ENCODE measurements at places on chromosomes 12 and 14. TPM values are rescaled to one million over a fixed set of nuclear protein-coding genes. Genes with fewer than 3 reads are reported as not detected.

TPPP2 gene
- not detected for total RNA-seq

KRT74 gene
- not detected for total RNA-seq

DNA sequence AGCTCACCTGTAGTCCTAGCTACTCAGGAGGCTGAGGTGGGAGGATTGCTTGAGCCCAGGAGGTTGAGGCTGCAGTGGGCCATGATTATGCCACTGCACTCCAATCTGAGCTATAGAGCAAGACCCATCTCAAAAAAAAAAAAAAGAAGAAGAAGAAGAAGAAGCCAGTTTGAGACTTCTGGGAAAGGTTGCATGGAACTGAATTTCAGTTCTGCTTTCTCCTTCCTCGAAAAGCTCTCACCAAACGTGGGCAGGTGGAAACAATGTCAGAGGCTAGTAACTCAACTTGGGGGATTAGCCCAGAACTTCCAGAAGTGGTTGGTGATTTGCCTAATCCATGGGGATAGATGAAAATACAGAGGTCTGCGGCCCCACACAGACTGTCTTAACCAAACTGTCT lies 18.7 kb downstream of the FLVCR2 start:
- H3K4me3 ChIP-seq: no peak overlapping the region
- H3K27me3 ChIP-seq: no peaks in the 10 kb centered on the region
- H3K4me1 ChIP-seq: no peaks in the 10 kb centered on the region
- H3K36me3 ChIP-seq: peaks cover 6% of the 10 kb centered on the region
- no peak overlapping the region for H3K27ac ChIP-seq

GRCh38 chr14:93033983-93034670 lies 81.6 kb downstream of the ITPK1 start:
- no peaks in the 10 kb centered on the region for H3K27me3 ChIP-seq
- H3K36me3 ChIP-seq: no peaks in the 10 kb centered on the region
- H3K4me1 ChIP-seq: peaks cover 14% of the 10 kb centered on the region
- no peak overlapping the region for H3K27ac ChIP-seq
- DNase-seq: peak; percentile 58

GRCh38 chr14:28755198-28755815 lies 11.3 kb upstream of the FOXG1 start:
- H3K36me3 ChIP-seq: no peaks in the 10 kb centered on the region
- H3K4me1 ChIP-seq: peaks cover 5% of the 10 kb centered on the region
- no peak overlapping the region for H3K4me3 ChIP-seq
- H3K27ac ChIP-seq: no peak overlapping the region
- peaks cover 55% of the 10 kb centered on the region for H3K27me3 ChIP-seq

DNA sequence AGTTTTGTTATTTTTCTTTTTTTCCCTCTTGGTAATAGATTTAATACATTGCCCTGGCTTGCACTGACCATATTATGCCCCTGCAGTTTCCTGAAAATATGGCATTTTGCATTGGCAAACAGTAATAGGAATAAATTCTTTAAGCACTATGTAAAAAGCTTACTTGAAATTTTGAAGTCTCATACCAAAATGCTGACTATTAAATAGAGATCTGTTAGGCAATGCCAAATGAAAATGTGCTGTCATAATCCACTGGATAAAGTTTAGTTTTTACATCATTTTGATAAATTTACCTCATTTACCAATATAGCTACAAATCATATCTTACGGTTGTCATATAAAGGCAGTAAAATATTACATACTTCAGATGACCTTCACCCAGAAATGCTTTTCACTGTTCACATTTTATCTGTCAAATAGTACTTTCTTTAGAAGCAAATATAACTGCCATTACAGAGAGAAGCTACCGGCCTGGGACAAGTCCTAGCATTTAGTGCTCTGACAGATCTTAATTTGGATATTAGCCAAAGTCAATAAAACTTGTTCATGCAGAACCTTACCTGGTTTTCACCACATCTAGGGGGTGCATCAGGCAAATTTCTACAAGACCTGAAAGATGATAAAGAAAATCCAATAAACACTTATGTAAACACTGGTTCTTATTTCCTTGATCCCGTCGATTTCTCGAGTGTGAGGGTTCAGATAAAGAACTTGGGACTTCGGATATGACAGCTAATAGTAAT lies 212.9 kb downstream of the PAX9 start:
- no peak overlapping the region for H3K4me3 ChIP-seq
- H3K27ac ChIP-seq: no peak overlapping the region
- H3K27me3 ChIP-seq: no peaks in the 10 kb centered on the region
- H3K4me1 ChIP-seq: no peaks in the 10 kb centered on the region
- H3K36me3 ChIP-seq: no peaks in the 10 kb centered on the region

GRCh38 chr14:102817942-102818940 lies 41.0 kb downstream of the TRAF3 start:
- H3K27ac ChIP-seq: no peak overlapping the region
- peaks cover 7% of the 10 kb centered on the region for H3K4me1 ChIP-seq
- DNase-seq: no peak
- H3K4me3 ChIP-seq: no peak overlapping the region

DNA sequence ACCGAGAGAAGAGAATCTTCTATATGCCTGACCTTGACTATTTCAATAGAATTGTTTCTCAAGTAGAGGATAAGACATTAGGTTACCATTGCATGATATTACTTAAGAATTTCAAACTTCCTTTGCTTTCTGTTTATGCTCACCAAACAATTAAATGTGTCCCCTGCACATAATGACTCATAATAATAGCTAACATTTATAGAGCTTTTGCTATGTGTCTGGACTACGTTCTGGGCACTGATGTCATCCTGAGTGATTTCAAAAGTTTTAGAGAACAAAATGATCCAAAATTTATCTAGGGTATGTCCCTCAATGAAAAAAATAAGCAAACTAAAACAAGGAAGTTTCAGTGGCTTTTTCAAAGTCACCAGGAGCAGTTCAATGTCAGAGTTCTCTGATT lies 38.8 kb downstream of the SLC15A5 start:
- H3K4me1 ChIP-seq: peaks cover 2% of the 10 kb centered on the region
- no peak overlapping the region for H3K4me3 ChIP-seq
- H3K27me3 ChIP-seq: no peaks in the 10 kb centered on the region
- no peaks in the 10 kb centered on the region for H3K36me3 ChIP-seq
- DNase-seq: no peak

DNA sequence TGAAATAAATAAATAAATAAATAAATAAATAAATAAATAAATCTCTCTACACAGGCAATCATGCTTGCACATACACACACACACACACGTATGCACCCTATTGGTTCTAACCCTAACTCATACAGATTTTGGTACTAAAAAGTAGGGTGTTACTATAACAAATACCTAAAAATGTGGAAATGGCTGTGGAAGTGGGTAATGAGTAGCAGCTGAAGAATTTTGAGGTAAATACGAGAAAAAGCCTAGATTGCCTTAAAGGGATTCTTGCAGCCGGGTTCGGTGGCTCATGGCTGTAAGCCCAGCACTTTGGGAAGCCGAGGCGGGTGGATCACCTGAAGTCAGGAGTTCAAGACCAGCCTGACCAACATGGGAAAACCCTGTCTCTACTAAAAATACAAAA lies 15.7 kb upstream of the SLC2A3 start:
- no peaks in the 10 kb centered on the region for H3K4me1 ChIP-seq
- no peaks in the 10 kb centered on the region for H3K27me3 ChIP-seq
- DNase-seq: no peak
- no peaks in the 10 kb centered on the region for H3K36me3 ChIP-seq
- H3K27ac ChIP-seq: no peak overlapping the region

DNA sequence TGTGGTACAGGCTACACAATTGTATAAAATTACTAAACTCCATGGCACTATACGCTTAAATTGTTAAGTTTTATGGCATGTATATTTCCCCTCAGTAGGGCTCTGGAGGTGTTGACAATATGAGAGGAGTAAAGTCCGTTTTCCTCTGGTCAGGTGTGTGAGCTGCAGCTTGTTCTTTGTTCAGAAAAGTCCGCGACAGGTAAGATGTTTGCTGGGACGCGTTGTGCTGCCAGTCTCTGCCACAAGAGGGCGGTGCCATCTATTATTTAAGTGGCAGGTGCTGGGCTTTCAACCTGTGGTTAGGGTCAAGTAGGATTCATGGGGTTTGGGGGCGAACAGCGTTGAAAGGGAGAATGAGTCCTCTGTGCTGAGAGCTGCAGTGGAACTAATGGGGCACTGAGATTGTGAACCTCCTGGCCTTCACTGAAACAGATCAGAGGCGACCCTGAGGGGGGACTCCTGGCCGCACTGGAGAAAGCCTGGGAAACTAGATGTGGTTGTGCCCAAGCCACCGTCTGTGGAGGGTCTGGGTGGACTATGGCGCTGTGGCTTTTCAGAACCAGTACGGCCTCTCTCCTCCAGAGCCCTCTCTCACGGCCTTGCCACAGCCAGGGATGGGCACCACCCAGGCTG lies 179.0 kb downstream of the SLC15A4 start:
- peak; percentile 87 for DNase-seq
- H3K4me1 ChIP-seq: no peaks in the 10 kb centered on the region
- no peak overlapping the region for H3K4me3 ChIP-seq
- H3K27me3 ChIP-seq: no peaks in the 10 kb centered on the region
- H3K36me3 ChIP-seq: no peaks in the 10 kb centered on the region

GRCh38 chr12:87171356-87171755 lies 857.8 kb downstream of the C12orf50 start:
- H3K27ac ChIP-seq: no peak overlapping the region
- H3K27me3 ChIP-seq: no peaks in the 10 kb centered on the region
- H3K4me1 ChIP-seq: no peaks in the 10 kb centered on the region

GRCh38 chr14:46432516-46432915 lies 219.1 kb downstream of the RPL10L start:
- H3K27ac ChIP-seq: no peak overlapping the region
- no peak overlapping the region for H3K4me3 ChIP-seq
- peak; percentile 41 for DNase-seq
- peaks cover 8% of the 10 kb centered on the region for H3K4me1 ChIP-seq
- H3K27me3 ChIP-seq: no peaks in the 10 kb centered on the region
- H3K36me3 ChIP-seq: no peaks in the 10 kb centered on the region

DNA sequence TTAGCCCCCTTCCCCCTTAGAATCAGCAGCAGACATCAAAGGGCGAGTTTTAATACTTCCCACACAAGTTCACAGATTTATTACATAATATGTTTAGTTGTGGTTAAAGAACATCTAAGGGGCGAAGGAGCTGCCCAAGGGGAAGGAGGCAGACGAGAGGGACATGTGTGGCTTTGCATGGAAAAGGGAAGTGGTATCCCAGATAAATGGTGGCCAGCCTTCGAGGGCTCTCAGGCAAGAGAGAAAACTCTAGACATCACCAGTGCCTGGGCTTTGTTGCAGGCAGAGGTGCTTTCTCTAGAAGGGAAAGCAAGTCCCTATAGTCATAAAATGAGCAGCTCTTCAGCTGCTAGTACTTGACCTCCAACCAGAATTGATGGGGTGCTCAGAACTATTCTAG lies 121.2 kb downstream of the CACNA1C start:
- peaks cover 6% of the 10 kb centered on the region for H3K4me1 ChIP-seq
- H3K27me3 ChIP-seq: no peaks in the 10 kb centered on the region
- no peak for DNase-seq
- H3K27ac ChIP-seq: no peak overlapping the region
- no peaks in the 10 kb centered on the region for H3K36me3 ChIP-seq
- H3K4me3 ChIP-seq: no peak overlapping the region

DNA sequence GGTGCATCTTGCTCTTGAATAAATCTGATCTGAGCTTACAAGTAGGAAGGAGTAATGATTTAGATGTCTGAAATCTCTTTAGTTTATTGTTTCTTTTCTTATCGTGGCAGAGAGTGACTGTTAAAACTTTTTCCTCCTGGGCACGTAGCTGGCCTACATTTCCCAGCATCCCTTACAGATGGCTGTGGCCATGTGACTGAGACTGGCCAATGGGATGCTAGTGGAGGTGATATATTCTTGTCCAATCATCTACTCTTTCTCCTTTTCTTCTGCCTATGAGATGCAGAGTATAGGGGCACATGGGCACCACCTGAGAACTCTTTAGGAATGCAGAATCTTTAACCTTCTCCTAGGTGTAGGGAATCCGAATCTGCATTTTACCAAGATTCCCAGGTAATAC lies 237.3 kb downstream of the RGS6 start:
- H3K4me1 ChIP-seq: peaks cover 3% of the 10 kb centered on the region
- H3K27ac ChIP-seq: no peak overlapping the region
- DNase-seq: no peak

DNA sequence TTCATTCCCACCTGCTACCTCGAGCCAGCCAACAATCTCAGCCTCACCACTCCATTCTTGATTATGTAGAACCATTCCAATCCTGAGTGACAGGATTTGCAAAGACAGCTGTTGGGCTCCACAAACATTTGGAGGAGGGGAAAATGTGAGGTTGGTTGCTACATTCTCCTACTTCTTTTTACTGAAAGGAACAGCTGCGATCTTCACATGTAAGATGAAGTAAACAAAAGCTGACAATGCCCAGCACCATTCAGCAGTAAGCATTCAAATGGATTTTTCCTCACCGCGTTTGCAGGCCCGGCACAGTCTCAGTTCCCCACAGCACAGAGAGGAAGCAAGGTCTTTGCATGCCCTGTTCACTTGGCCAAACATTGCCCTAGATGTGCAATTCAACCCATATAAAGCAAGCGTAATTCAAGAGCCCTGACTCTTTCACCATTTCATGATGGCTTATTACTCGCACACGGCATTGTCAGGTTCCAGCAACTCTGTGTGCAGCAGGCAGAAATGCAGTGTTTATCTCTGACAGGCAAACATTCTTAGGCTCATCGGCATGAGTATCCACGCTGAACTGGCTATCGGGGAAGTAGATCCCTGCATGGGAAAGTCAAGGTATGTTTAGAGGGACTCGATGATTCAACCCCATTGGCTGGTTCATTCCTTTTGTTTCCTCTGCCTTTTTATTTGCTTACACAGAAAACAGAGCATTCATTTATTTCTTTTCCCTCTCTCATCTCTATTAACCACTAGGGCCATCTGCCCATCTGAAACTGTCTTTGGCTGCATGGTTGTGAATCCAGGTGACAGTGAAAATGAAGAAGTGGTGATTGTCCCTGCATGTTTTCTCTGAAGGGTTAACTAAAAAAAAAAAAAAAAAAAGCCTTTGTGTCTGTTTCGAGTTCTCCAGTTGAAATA lies 236.1 kb upstream of the PLEKHG7 start:
- DNase-seq: peak; percentile 51
- no peaks in the 10 kb centered on the region for H3K27me3 ChIP-seq
- H3K27ac ChIP-seq: peak overlapping the region; percentile 95

- no peak overlapping the region for H3K27ac ChIP-seq
- H3K4me1 ChIP-seq: peaks cover 3% of the 10 kb centered on the region
Observed at GRCh38 chr14:51167587-51168214, 72.3 kb upstream of the TMX1 start.

GRCh38 chr12:58873496-58873895 lies 46.8 kb downstream of the LRIG3 start:
- no peak for DNase-seq
- H3K4me1 ChIP-seq: no peaks in the 10 kb centered on the region
- no peaks in the 10 kb centered on the region for H3K27me3 ChIP-seq

DNA sequence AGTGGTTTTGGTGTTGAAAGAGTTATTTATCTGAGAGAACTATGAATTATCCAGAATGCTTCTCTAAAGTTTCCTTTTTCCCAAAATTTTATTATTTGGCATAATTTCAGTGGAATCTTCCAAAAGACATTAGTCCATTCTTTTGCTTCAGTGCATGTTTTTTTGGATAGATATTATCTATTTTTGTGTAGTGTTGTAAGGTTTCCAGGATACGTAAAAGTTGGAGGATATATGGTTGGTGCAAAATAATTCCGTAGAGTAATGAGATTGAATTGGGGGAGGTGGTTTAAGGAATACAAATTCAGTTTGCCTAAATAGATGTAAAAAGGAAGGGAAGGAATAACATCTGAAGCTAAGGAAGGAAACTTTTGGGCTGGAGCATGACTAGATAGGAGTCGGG lies 186.6 kb downstream of the RGS6 start:
- H3K27ac ChIP-seq: no peak overlapping the region
- no peaks in the 10 kb centered on the region for H3K36me3 ChIP-seq
- DNase-seq: no peak
- no peaks in the 10 kb centered on the region for H3K4me1 ChIP-seq
- H3K27me3 ChIP-seq: no peaks in the 10 kb centered on the region
